Left colon (tissue), 2 donors: ENCODE measurements at places on chromosomes 7 and 10. TPM values are rescaled to one million over a fixed set of nuclear protein-coding genes. Genes with fewer than 3 reads are reported as not detected.
A peak's percentile ranks its signal among the peaks of the same experiment; 100 is the strongest.

DNA sequence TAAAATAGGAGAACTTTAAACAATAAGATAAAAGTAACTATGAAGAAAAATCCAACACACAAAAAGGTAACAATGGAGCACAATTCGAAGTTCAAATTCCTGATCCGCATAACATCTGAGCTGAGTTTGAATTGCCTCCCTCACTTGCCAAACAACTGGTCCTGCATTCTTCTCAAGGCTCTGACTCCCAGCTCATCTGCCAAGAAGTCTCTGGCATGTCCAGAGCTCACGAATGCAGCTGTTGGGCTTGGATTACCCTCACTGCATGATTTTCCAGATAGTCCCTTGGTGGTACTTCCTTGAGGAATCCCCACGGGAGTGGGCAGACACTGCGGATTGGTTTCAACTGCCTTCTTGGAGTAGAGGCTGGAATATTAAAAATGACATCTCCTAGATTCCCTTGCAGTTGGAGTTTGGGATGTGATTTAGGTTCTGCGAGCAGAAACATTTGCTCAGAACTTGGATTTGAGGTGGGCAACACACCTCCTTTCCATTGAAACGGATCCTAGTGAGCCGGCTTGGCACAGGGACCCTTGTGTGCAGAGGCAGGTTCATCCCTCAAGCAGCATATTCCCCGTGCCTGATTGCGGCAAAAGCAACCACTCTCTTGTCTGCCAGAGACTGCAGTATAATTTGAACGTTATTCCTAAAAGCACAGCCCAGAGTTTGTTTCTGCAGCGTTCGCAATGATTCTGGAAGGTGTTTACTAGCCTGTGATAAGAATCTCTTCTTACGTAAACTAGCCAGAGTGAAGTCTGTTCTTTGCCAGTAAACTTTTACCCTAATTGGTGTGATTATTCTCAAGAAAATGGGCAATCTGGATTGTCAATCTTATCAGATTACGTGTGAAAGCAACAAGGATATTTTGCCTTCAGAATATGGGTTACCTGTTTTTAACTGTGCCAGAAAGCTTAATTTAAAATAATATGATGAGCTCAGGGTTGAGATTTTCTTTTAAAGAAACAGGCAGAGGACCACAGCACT lies 23.4 kb upstream of the PRKCQ start:
- no peak for DNase-seq

DNA sequence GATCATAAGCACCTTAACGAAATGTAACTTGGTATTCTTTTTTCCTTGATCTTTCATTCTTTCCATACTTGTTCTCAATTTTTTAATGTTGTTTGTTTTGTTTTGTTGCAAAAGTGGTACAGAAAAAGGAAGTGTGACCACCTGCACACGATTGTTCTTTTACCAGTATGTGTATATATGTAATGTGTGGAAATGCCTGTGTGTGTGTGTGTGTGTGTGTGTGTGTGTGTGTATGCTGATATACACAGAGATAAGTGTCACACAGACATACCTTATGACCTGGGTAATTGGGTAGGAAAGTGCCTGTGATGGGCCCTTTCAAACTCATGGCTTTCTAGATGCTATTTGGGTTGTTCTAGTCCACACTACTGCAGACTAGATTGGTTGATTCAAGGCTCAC lies 14.0 kb downstream of the INHBA start:
- no peak for DNase-seq

DNA sequence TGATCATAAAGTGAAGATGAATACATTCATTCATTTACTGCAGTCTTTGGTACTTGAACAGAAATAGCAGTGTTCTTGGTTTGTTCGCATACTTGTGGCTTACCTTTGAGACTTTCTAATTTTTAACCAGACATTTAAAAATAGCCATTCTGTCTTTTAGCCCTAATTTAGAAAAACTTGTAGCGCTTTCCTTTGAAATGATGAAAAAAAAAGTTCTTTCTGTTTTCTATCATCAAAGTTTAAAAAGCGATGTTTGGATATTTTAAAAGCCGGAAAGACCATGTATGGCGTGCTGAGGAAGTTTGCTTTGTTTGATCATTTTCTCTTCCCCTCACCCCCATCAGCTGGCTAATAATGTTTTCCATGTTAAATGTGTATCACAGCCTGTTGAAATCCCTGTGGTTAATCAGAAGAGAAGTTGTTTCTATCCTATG lies 116.3 kb downstream of the CUX1 start:
- no peak for DNase-seq

- no peak for DNase-seq
Observed at GRCh38 chr7:123994449-123994848, 38.4 kb downstream of the TMEM229A start.

BAIAP2L1 gene
- 70.9 TPM for total RNA-seq

- DNase-seq, result no peak
Observed at GRCh38 chr7:7911369-7912123, 57.0 kb upstream of the GLCCI1 start.

DNA sequence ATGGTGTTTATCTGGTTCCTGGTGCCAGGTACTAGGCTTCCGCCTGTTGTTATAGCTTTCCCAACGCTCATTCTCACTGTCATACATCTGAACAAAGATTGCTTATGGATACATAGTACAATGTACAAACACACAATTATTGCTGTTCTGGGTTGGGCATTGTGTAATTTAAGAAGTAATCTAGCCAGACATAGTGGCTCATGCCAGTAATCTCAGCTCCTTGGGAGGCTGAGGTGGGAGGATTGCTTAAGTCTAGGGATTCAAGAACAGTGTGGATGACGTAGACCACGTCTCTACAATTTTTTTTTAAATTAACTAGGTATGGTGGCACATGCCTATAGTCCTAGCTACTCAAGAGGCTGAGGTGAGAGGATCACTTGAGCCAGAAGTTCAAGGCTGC lies 9.3 kb upstream of the CROT start:
- peak; percentile 14 for DNase-seq

DNA sequence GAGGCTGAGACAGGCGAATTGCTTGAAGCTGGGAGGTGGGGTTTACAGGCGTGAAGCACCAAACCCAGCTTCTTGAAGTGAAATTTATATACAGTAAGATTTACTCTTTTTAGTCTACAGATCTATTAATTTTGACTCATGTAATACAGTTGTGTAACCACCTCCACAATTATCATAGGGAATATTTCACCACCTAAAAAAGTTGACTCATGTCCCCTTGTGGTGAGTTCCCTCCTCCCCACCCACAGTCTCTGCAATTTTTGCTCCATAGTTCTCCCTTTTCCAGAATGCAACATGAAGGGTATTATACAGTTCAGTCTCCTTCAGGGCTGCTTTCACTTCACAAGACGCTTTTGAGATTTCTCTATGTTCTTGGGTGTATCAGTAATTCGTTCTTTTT lies 156.8 kb downstream of the FAM107B start:
- DNase-seq, result no peak

IFT22 gene
- 6.0 TPM for total RNA-seq

- no peak for DNase-seq
Observed at GRCh38 chr7:33853361-33854062, 51.8 kb upstream of the BMPER start.

DNA sequence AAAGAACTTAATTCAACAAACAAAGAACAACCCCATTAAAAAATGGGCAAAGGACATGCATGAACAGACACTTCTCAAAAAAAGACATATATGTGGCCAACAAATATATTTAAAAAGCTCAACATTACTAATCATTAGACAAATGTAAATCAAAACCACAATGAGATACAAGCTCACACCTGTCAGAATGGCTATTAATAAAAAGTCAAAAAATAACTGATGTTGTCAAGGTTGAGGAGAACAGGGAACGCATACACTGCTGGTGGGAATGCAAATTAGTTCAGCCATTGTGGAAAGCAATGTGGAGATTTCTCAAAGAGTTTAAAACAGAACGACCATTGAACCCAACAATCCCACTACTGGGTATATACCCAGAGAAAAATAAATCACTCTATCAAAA lies 19.1 kb downstream of the ZFAND4 start:
- DNase-seq, result no peak
